ENCODE measurements at places on chromosomes 1 and 21. TPM values are rescaled to one million over a fixed set of nuclear protein-coding genes. Genes with fewer than 3 reads are reported as not detected.

Gene NEK2
- not detected for total RNA-seq

GRCh38 chr1:232016616-232017015 is 390.0 kb downstream of the DISC1 start:
- no peaks in the 10 kb centered on the region for H3K36me3 ChIP-seq
- H3K27ac ChIP-seq, result no peak overlapping the region
- H3K4me3 ChIP-seq, result no peak overlapping the region
- no peaks in the 10 kb centered on the region for H3K27me3 ChIP-seq
- DNase-seq, result no peak

- no peaks in the 10 kb centered on the region for H3K36me3 ChIP-seq
- H3K4me3 ChIP-seq, result no peak overlapping the region
- H3K4me1 ChIP-seq, result no peaks in the 10 kb centered on the region
- H3K27me3 ChIP-seq, result no peaks in the 10 kb centered on the region
- no peak overlapping the region for H3K27ac ChIP-seq
These were observed 83.3 kb downstream of the GABPA start for GRCh38 chr21:25818121-25818520.

- H3K4me1 ChIP-seq, result no peaks in the 10 kb centered on the region
- no peaks in the 10 kb centered on the region for H3K27me3 ChIP-seq
- H3K27ac ChIP-seq, result no peak overlapping the region
- no peak overlapping the region for H3K4me3 ChIP-seq
- DNase-seq, result no peak
These were observed 52.6 kb upstream of the JUN start for GRCh38 chr1:58836408-58836807.

DNA sequence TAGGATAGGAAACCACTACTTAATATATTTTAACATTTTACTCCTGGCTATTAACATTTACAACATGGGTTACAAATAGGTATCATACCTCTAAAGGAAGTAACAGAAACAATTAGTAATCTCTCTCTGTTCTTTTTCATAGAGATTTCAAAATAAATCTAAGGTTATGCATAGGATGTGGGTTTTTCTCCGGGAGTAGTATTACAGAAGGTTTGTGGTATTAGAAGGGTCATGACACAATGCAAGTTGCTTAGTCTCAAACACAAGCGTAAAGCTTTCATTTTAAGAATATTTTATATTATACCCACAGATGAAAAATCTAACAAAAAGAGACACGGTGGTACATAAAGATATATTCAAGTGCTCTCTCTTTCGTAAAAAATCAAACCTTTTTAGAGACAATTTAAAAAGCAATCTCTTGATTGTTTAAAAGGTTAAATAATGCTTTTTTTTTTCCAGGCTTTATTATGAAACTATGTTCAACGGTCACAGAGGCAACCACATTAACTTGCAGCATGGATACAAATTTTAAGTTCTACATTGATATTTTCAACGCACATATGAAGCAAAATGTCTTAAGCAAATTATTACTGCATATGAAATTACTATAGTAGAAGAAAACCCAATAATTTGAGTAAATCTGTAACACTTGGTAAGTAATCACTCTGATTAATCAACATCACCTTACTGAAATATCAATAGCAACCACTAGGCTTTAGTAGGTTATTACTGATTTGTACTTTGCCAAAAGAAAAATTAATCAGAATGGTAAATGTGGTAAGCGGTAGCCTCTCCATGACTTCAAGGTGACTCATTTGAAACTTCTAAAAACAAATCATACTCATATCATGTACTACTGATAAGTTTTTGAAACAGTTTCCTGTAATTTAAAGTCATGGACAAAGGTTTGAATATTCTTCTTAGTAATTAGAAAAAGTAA is 97.4 kb upstream of the GFI1 start:
- H3K4me1 ChIP-seq, result no peaks in the 10 kb centered on the region
- no peak overlapping the region for H3K4me3 ChIP-seq
- no peak for DNase-seq
- H3K36me3 ChIP-seq, result no peaks in the 10 kb centered on the region
- H3K27me3 ChIP-seq, result no peaks in the 10 kb centered on the region

Gene FASLG
- total RNA-seq, result not detected

- peak overlapping the region; percentile 46 for H3K27ac ChIP-seq
- H3K4me1 ChIP-seq, result peaks cover 22% of the 10 kb centered on the region
- no peaks in the 10 kb centered on the region for H3K27me3 ChIP-seq
- no peak for DNase-seq
These were observed 107.0 kb downstream of the TGFBR3 start for GRCh38 chr1:91778964-91779363.

DNA sequence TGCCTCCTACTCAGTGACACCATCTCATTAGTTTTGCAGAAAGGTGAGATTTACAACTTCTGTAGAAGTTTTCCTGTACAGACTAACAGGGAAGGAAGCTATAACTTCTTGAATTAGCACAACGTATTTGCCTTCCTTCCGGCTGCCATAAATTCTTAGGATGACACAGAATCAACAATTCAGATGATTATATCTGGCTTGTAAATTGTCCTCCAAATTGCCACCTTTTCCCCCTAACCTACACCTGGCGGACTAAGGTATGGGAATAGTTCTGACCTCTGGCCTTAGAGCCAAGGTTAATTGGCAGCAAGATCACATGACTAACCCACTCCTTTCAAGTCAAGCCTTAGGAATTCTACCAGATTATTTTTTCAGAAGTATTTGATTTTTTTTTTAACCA is 284.3 kb downstream of the LMO4 start:
- H3K27ac ChIP-seq, result no peak overlapping the region
- H3K4me1 ChIP-seq, result no peaks in the 10 kb centered on the region
- no peak for DNase-seq
- no peaks in the 10 kb centered on the region for H3K36me3 ChIP-seq

Gene TAL1
- total RNA-seq, result 5.1 TPM

- no peaks in the 10 kb centered on the region for H3K4me1 ChIP-seq
- H3K27ac ChIP-seq, result no peak overlapping the region
- no peak for DNase-seq
- no peaks in the 10 kb centered on the region for H3K27me3 ChIP-seq
These were observed 184.1 kb upstream of the RNPC3 start for GRCh38 chr1:103341377-103341880.

DNA sequence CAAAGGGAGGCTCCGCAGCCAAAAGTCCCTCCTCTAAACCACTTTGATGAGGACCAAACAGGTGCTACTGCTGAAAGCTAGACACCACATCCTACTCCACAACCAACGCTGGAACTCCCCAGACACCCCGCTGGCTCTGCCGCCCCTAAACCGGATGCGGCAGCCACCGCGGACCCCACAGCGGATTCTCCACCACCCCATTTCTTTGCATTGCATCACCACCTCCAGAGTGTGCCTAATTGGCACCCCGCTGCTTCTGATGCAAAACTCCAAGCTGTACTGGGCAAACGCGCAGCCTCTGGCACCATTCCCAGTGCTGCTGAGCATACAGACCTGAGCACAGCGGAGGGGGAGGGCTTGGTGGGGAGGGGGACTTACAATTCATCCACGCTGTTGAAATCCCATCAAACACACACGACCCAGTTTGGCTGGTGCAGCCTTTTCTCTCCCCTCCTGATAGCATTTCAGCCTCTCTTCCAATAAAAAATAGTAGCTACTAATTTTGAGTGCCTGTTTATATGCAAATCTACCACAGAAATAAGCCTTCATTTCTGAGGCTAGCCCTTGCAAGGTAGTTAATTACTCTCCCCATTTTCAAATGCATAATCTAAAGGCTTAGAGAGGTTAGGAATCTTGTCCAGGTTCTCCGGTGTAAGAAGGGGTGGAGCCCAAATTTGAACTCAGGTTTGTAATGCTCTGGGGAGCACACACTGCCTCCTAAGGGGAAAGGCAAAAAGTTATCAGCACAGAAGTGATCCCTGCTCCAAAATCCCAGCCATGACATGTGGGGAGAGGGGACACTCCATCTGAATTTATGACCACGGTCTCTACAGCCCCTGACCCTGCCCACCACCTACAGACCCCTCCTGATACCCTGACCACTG is 12.2 kb upstream of the RGS16 start:
- no peaks in the 10 kb centered on the region for H3K36me3 ChIP-seq
- H3K4me1 ChIP-seq, result peaks cover 3% of the 10 kb centered on the region
- H3K27me3 ChIP-seq, result no peaks in the 10 kb centered on the region
- no peak overlapping the region for H3K4me3 ChIP-seq
- DNase-seq, result peak; percentile 66

Gene C1orf210
- not detected for total RNA-seq

Gene KCNA3
- 2.2 TPM for total RNA-seq

All from breast epithelium (tissue), 4 donors.